Esophagus squamous epithelium (tissue), 5 donors: ENCODE measurements at places on chromosomes 4 and X.

DNA sequence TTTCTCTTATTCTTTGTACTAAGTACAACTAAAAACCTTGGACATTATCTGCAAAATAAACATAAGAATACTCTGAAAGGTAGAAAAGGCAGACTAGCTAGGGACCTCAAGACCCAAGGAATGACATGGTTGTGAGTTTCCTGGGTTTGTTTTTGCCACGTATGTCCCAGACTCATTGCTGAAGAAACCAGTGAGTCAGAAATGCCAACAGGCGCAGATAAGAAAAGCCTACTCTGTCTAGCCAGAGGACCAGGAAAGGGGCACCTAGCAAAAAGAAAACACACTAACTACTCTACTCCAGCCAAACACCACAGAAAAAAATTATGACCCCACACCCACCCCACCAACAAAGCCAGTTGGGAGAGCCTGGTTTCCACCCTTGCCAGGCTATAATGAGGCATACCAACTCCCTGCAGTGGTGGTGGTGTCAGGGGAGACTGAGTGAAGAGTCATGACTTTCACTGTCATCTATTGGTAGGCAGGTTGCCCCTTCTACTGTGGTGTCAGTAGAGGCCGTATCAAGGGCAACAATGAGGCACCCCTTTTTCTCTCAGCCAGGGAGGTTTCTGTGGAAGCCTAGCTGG is 10.9 kb downstream of the MTMR1 start:
- no peak for DNase-seq

- no peak for DNase-seq
Measured at GRCh38 chr4:76738086-76738931, 159.6 kb downstream of the SOWAHB start.

DNA sequence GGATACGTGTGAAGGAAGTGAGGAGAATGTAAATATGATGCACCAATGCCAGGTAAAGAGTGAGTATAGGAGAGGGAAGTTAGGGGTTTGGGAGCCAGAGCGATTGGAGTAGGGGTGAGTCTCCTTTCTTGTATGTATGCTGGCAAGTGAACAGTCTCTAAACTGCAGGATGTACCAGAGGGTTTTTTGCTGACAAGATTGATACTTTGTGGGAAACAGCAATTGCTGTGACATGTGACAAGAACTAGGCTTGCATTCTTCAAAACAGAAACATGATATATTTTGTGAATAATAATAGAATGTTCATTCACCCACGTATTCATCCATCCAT is 706 bp downstream of the CHIC1 start:
- no peak for DNase-seq

- no peak for DNase-seq
Measured at GRCh38 chr4:53905941-53906377, 158.4 kb downstream of the CHIC2 start.

DNA sequence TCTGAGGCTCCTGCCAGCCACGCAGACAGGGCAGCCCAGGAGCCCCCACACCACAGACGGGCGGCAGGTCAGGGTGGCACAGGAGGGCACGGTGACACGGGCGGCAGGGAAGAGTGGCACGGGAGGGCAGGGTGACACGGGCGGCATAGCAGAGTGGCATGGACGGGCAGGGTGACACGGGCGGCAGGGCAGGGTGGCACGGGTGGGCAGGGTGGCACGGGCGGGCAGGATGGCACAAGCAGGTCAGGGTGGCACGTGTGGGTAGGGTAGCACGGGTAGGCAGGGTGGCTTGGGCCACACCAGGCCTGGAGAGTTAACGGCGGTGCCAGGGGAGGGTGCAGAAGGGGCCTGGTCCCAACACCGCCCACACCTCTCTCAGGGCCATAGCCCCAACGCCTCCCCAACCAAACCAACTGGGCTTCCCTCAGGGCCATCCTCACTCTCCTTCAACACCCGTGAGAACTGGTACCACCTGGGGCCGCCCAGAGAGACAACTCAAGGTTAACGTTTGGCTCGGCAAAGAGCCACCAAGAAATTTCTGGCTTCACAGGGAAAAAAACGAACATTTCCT is 3.4 kb downstream of the CTBP1 start:
- DNase-seq, result no peak

DNA sequence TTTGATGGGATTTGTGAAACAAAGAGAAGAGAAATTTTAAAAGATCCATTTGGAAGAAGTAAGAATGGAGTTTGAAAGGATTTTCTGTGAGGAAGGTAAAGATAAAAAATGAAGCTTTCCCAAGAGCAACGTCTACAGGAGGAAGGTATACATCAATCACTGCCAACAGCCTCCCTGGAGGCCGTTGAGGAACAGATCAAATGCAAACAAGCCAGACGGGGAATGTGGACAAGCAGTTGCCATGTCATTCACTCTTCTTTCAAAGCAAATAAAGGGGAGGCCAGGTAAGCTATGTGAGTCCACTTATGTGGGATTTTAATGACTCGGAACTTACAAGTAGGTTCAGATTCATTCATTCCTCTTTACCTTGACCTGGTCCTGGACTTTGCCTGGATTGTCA is 1020.5 kb upstream of the AGA start:
- no peak for DNase-seq
